ENCODE measurements at places on chromosomes 3 and 15.

DNA sequence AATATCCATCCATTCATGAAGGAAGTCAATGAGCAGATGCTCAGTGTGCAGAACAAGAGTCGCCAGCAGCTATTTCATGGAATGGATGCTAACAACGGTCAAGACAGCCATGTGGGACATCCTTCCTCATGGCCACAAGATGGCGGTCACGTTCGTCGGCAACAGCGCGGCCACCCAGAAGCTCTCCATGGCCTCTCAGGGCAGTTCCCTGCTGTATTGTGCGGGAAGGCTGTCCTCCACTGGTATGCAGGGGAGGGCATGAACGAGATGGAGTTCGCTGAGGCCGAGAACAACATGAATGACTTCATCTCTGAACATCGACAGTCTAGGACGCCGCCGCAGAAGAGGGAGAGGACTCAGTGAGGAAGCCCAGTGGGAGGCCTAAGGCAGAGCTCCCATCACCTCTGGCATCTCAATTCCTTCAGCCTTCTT is 208.3 kb downstream of the TJP1 start:
- DNase-seq = no peak

DNA sequence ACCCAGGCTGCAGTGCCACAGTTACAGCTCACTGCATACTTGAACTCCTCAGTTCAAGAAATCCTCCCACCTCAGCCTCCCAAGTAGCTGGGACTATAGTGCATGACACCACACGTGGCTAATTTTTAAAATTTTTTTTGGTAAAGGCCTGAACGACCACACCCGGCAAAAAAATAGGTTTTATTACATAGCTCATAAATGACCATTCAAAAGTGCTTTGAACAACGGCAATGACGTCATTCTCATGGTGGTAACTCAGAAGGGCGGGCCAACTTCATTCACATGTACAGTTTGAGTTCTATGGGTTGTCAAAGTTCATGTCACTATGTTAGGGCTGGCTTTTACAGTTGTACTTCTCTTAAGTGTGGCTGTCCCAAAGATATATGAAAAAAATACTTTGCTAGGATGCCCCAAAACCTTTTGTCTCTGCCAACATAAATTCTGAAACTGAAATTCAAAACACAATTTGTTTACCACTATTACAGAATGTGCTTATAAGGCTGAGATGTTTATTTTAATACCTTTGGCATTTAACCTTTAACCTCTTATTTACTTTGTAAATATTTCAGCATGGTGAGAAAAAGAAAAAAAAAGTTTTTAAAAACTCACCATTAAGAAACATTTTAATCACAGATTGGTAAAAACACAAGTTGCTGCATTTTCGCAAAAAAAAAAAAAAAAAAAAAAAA is 6.2 kb downstream of the MYO1E start:
- DNase-seq = no peak

GRCh38 chr3:116270056-116270455 is 175.2 kb downstream of the LSAMP start:
- no peak for DNase-seq

DNA sequence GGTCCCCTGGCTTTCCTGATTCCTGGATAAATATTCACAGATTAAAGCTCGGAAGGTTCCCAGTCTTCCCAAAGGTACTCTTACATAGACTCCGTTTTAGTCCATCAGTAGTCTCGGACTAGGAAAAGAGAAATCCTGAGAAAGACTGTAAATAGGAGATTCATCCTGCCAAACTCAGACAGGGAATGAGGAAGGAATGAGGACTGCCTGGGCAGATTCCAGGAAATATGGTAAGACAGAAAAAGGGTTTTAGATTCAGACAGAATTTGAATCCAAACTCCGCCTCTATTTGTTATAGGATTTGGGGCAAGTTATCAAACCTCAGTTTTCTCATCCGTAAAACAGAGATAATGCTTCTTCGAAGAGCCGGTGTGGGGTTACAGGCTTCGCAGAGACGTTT is 77.8 kb upstream of the VGLL4 start:
- no peak for DNase-seq

GRCh38 chr3:52061121-52061910 is 4.9 kb upstream of the DUSP7 start:
- DNase-seq = no peak

DNA sequence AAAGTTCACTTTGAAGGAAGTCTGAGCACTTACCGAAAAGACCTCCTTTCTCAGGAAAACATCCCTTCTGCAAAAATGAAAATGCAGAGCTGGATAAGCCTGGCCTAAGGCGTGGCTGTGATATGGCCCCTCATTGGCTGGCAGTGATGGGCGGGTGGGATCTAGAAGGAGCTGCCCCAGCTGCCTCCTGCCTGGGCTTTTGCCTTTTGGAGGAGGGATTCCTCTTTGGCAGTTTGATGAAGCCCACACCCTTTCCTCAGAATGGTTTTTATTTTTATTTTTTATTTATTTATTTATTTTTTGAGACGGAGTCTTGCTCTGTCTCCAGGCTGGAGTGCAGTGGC is 4.0 kb upstream of the DZIP1L start:
- DNase-seq = no peak

DNA sequence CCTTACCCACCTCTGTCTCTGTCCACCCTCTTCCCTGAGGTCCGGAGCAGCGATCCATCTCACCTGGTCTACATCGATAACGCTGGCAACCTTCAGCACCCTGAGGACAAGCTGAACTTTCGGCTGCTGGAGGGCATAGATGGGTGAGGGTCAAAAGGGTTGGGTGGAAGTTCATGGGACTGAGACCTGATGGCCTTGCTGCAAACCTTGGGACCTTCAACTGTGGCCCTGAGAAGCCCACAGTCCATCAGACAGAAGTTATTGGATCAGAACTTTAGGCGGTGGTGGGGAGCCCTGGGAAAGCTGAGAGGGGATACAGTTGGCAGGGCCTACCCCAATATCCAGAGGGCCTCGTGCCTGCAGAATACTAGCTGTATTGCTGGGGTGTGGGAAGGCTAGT is 50.5 kb downstream of the POMGNT2 start:
- DNase-seq = no peak

DNA sequence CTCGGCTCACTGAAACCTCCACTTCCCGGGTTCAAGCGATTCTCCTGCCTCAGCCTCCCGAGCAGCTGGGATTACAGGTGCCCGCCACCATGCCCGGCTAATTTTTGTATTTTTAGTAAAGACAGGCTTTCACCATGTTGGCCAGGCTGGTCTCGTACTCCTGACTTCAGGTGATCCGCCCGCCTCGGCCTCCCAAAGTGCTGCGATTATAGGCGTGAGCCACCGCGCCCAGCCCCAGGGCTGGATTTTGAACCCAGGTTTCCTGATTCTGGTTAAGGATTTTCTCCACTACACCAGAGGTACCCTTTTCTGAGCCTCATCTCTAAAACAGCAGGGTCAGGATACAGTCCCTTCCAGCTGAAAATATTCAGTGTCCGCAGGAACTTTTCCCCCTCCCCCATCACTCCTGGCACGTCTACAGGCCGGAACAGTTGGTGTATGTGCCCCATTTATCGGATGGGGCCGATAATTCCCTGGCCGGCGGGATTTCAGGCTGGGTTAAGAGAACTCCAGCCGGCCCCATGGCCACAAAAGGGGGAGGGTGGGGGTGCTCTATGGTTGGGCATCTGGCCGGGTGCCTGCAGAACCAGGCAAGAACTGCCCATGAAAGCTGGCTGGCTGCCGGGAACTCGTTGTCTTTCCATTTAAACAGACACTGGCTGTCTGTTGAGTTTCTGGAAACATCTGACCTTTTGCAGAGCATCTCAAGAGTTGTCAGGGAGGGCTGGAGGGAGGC is 26.8 kb upstream of the SEMA4B start:
- DNase-seq = no peak

DNA sequence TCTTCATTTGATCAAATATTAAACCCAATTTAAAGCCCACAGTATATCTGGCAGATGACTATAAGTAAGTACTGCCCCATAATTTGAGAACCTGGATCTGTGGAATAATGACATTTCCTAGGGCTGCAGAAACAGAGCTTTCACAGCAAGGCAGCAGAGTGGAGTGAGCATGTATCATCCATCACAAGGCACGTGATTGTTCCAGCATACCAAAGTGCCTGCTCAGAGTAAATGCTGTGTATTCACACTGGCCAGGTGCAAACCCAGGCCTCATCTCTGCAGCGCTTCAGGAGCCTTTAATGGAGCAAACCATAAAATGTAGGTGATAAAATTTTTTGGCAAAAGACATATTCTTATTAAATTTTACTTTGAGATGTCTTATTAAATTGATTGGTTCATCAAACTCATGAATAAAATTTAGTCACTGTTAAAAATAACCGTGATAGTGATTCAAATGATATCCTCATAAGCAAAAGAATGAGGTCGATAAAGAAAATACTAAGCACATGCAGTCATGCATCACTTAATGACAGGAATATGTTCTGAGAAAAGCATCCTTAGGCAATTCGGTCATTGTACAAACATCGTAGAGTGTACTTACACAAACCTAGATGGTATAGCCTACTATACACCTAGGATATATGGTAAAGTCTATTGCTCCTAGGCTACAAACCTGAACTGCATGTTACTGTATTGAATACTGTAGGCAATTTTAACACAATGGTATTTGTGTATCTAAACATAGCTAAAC is 99.3 kb upstream of the SLC24A5 start:
- DNase-seq = no peak

GRCh38 chr3:159001711-159002110 is 199.9 kb downstream of the MFSD1 start:
- DNase-seq = no peak

Data from stimulated activated CD4-positive, alpha-beta T cell treated with anti-CD3 and anti-CD28 coated beads, Interleukin-4, amount 100 ng/mL, for 24 hours (primary cell).